ENCODE measurements at places on chromosomes 4 and X.

GRCh38 chr4:31089815-31090214 is 369.6 kb downstream of the PCDH7 start:
- DNase-seq: no peak

GRCh38 chrX:134658002-134658759 is at the start of gene PLAC1:
Gene PLAC1 (minus strand): TSS chrX:134658471. CDS start chrX:134566682, 91,789 bp downstream.
- no peak for DNase-seq

- no peak for DNase-seq
Observed at GRCh38 chrX:111869639-111870034, 6.3 kb upstream of the TRPC5OS start.

- DNase-seq: no peak
Observed at GRCh38 chrX:154458954-154459778, 1.1 kb downstream of the PLXNA3 start.

GRCh38 chr4:13484749-13485221 is 645 bp upstream of the RAB28 start:
- no peak for DNase-seq

- no peak for DNase-seq
Observed at GRCh38 chr4:105153749-105154148, 7.1 kb downstream of the TET2 start.

DNA sequence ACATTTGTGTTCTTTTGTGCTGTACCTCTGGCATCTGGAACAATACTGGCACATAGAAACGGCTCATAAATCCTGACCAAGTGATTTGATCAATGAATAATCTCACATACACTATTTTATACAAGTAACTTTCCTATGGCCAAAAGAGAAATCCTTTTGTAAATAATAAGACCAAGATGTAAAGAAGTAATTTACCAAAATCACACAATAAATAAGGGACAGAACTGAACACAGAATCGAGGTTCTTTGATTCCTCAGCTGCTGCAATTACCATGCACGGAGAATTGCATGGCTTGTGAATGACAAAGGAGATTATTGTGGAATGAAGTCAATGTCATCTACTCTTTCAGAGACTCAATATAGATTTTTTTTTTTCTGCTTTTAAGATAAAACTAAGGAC is 576.8 kb upstream of the SMIM31 start:
- DNase-seq: no peak

Measured in activated T-cell treated with anti-CD3 and anti-CD28 coated beads, Interleukin-2, amount 50 U/mL, for 1 hour (primary cell).